ENCODE measurements at places on chromosomes 2 and 18.

DNA sequence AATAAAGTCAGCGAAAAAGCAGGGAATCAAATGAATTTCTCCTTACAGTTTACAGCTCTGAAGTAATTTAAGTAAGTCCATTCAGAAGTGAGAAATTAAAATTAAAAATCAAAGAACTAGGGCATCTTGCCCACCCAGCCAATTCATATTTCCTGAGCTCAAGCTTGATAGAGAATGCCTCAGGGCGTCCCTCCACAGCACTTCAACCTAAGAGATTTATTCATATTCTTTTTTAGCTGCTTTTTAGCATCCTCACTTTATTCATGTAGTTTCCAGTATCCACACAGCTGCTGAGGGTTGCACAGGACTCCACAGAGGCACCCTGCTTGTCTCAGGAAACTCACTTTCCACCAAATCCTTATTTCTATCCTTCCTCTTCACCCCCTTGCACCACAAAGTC, 900.3 kb downstream of the BCL11A start:
- no peak for DNase-seq

DNA sequence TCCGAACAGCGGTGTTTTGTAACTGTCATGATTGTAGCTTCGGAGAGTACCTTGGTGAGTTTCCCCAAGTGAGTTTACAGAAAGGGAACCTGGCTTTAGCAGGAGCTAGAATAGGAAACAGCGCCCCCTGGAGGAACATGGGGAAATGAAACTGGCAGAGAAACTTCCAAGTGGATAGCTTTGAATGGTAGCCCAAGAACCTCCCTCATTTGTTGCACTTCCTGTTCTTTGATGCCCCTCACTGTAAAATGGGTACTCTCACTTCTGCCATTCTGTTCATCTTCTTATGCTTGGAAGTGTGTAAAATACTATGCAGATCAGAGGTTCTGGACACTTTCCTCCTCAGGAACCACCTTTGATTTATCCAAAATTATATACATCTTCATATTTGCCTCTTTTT, 36.2 kb downstream of the CHST10 start:
- peak; percentile 71 for DNase-seq

DNA sequence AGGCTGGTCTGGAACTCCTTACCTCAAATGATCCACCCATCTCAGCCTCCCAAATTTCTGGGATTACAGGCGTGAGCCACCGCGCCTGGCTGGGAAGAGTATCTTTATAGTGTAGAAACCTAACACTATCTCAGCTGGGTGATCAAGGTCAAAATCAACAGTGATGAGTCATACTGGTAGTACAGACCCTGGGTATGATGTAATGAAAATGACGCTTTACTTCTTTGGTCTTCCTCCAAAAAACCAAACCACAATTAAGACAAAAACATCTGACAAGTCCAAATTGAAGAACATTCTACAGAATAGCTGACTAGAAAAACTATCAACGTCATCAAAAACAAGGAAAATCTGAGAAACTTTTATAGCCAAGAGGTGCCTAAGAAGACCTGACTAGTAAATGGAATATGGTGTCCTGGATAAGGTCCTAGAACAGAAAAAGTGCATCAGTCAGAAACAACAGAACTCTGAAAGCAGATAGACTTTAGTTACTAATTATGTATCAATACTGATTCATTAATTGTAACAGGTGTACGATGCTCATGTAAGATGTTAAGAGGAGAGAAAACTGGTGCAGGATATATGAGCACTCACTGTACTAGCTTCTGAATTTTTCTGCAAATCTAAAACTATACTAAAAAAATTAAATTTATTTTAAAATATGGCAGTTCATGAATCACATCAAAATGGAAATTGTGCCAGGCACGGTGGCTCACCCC, 25.4 kb downstream of the PDCL3 start:
- no peak for DNase-seq

DNA sequence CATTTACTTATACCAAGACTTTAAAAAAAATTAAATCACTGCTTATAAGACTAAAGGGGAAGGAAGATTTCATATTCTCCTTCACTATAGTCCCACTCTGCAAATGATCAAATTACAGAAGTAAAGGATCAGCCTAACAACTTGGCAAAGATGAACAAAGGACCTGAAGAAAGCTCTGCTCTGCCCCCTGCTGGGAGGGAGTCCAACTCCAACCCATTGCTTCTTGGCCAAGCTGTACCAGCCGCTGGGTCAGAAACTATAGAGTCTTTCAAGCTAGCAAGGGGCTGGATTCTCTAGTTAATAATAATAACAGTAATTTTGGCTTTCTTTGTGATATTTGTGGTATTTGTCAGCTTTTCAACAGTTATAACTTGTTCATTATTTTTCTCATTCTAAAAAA, 927.0 kb upstream of the CRIM1 start:
- no peak for DNase-seq

- DNase-seq: no peak
Measured at GRCh38 chr2:204260901-204261300, 284.4 kb upstream of the PARD3B start.

- no peak for DNase-seq
Measured at GRCh38 chr2:117086174-117086942, 728.1 kb upstream of the DDX18 start.

- DNase-seq: no peak
Measured at GRCh38 chr2:43464590-43464989, 131.2 kb downstream of the THADA start.

- DNase-seq: no peak
Measured at GRCh38 chr18:67710639-67711038, 194.1 kb upstream of the DSEL start.

DNA sequence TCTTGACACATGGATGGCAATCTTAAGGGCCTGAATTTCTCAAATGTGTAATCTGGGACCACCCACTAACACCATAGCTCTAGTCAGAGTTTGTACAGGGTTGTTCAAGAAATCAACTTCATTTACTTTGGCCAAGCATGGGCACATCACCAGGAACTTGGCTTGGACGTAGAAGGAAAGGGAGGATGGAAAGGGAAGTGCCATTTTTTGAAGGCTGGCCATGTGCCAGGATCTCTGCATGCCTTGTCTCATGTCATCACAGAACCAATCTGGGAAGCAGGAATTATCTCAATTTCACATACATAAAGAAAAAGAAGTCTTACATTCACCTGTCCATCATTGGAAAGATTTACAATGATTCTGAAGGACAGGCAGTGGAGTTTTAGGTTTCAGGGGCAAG, 128.1 kb downstream of the ANTXR1 start:
- DNase-seq: no peak

- no peak for DNase-seq
Measured at GRCh38 chr2:124081154-124081716, 56.1 kb downstream of the CNTNAP5 start.

DNA sequence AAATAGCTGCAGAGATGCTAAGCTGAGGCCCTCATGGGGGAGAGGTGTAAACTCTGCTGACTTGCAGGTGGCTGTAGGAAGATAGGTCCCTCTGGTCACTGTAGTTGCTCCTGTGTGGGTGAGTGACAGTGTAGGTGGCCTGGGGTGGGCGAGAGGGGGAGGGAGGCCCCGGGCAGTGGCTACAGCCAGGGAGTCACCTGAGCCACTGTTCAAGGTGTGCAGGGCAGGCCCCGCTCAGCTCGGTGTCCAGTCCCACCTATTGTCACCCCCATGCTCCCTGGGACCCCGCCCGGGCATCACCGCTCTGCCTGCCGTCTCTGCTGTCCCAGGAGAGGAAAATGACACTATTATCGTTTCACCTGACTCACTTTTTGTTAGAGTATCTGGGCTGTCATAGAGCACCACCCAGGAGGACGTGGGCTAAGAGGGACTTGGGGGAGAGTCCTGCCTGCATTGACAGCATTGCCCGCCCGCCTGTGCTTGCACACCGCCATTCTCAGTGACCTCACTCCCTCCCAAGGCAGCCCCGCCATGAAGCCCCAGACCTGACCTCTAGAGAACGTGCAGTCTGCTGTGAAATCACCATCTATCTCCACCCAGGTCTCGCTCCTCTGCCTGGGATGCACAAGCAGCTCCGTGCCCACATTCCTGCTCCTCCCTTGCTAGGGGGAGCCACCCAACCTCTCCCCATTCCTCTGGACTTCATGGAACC, 29.2 kb downstream of the COPS9 start:
- DNase-seq: no peak

GRCh38 chr2:233209533-233210171, 41.8 kb upstream of the ATG16L1 start:
- DNase-seq: no peak

- DNase-seq: peak; percentile 32
Measured at GRCh38 chr18:77100751-77101355, 31.7 kb downstream of the MBP start.

DNA sequence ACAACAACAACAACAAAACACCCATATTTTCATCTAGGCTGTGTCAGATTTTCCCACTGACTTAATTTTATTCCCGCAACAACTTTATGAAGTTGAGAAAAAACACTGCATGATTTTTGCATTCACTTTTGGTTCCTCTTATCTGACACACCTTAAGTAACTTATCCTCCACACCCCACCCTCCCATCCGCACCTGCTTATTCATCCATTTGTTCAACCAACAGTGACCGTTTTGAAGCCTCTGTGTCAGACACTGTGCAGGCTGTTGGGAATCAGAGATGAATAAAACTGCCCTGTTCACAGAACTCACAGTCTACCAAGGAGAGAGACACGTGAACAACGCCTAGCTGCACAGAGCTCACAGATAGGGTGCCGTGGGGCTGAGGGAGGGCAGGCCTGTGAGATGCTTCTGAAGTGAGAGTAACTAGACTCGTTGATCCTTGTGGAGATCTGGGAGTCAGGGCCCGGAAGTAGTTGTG, 7.4 kb downstream of the CNNM4 start:
- DNase-seq: no peak

- no peak for DNase-seq
Measured at GRCh38 chr2:44929735-44930273, 11.7 kb upstream of the SIX3 start.

DNA sequence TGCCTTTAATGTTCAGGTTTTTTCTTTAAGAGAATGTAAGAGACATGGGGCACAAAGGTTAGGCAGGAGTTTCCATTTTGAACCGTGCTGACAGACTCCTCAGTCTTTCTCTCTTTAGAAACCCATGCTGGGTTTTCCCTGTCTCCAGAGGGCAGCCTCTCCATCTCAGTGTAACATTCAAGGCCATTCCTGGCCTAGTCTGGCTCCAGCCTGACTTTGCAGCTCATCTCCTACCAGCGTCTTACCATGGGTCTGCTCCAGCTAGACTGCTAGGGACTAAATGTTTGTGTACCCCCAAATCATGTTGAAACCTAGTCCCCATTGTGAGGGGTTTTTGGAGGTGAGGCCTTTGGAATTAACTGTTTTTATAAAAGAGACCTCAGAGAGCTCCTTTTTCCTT, 9.8 kb upstream of the CLIP4 start:
- no peak for DNase-seq
